A549 treated with Mapracorat at 1 μM for 4 hours (cell line): ENCODE measurements at places on chromosomes 1 and 21. TPM values are rescaled to one million over a fixed set of nuclear protein-coding genes. Genes with fewer than 3 reads are reported as not detected.

Gene SPRR4
- total RNA-seq: not detected in 5 replicates

Gene PIK3C2B
- 4.7 to 7.5 TPM (median 6.9 TPM) in 5 replicates for total RNA-seq

Gene LCE3E
- 0.30 to 0.54 TPM in 2 of 5 replicates, not detected in the others for total RNA-seq

Gene A3GALT2
- not detected in 5 replicates for total RNA-seq

Gene OR2T35
- not detected in 5 replicates for total RNA-seq

Gene PRAMEF17
- not detected in 5 replicates for total RNA-seq

Gene FH
- total RNA-seq: 85.5 to 91.6 TPM (median 88.3 TPM) in 5 replicates

Gene ARHGAP30
- 0.06 to 0.14 TPM (median 0.07 TPM) in 5 replicates for total RNA-seq

Gene HMCN1
- total RNA-seq: 0.01 to 0.15 TPM (median 0.09 TPM) in 5 replicates

Gene MSH4
- total RNA-seq: not detected in 5 replicates

Gene PDE4B
- total RNA-seq: 7.0 to 8.5 TPM (median 7.3 TPM) in 5 replicates

Gene ZNF670
- 3.3 to 4.4 TPM (median 3.5 TPM) in 5 replicates for total RNA-seq

Gene LCE1A
- not detected in 5 replicates for total RNA-seq

Gene TRIM63
- total RNA-seq: 1.3 to 1.8 TPM (median 1.5 TPM) in 5 replicates

Gene ALPL
- 0.18 to 0.50 TPM (median 0.31 TPM) in 5 replicates for total RNA-seq

Gene OR2G2
- total RNA-seq: not detected in 5 replicates

Gene TTLL7
- total RNA-seq: 2.2 to 4.3 TPM (median 2.9 TPM) in 5 replicates

Gene GNAT2
- 0.13 to 0.17 TPM (median 0.17 TPM) in 3 of 5 replicates, not detected in the others for total RNA-seq

Gene LRRC71
- total RNA-seq: 0.14 to 0.33 TPM (median 0.18 TPM) in 4 of 5 replicates, not detected in the other

Gene TMEM54
- total RNA-seq: 27.5 to 44.3 TPM (median 42.9 TPM) in 5 replicates

Gene ARHGEF2
- 33.4 to 39.1 TPM (median 36.2 TPM) in 5 replicates for total RNA-seq

Gene RAB3B
- 5.3 to 9.0 TPM (median 6.0 TPM) in 5 replicates for total RNA-seq

Gene CLEC20A
- total RNA-seq: not detected in 5 replicates

Gene THEM5
- not detected in 5 replicates for total RNA-seq

Gene KIF21B
- total RNA-seq: 1.3 to 2.6 TPM (median 2.2 TPM) in 5 replicates

Gene PSMB2
- total RNA-seq: 85.7 to 104 TPM (median 102 TPM) in 5 replicates

Gene CHD1L
- 32.1 to 33.7 TPM (median 33.2 TPM) in 5 replicates for total RNA-seq

Gene MAN1C1
- total RNA-seq: 0.28 to 0.50 TPM (median 0.30 TPM) in 5 replicates

Gene RABGAP1L
- total RNA-seq: 4.0 to 5.7 TPM (median 4.7 TPM) in 5 replicates

Gene ZNF593
- 49.4 to 69.6 TPM (median 64.8 TPM) in 5 replicates for total RNA-seq

Gene NPPB
- total RNA-seq: 0.22 TPM in 1 of 5 replicates, not detected in the others

Gene IL23R
- total RNA-seq: not detected in 5 replicates
